ENCODE measurements at places on chromosomes 11 and 22. TPM values are rescaled to one million over a fixed set of nuclear protein-coding genes. Genes with fewer than 3 reads are reported as not detected.

- no peak for DNase-seq
Observed at GRCh38 chr11:102703826-102704493, 1.6 kb downstream of the MMP27 start.

GRCh38 chr11:129855086-129855485 lies 39.4 kb downstream of the TMEM45B start:
- no peak for DNase-seq

Gene BATF2
- 1.1 TPM for polyA plus RNA-seq

DNA sequence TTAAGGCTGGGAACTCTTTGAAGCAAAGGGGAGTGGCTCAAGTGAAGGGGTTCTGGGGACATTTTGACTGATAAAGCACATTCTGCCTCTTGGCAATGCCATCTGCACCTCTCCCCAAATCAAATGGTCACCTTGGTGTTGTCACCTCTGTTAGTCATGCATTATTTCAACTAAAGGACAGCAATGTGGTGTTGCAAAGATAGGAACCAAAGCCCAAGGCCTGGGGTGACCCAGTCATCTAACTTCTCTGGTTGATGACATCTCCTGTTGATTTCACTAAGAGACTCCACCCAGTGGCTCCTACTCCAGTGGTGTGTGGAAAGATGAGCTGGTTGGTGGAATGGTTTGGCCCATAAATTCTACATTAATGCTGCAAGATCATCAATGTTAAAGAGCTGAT lies 7.8 kb upstream of the MS4A1 start:
- peak; percentile 33 for DNase-seq

- no peak for DNase-seq
Observed at GRCh38 chr22:42907404-42908373, 50.6 kb upstream of the ARFGAP3 start.

DNA sequence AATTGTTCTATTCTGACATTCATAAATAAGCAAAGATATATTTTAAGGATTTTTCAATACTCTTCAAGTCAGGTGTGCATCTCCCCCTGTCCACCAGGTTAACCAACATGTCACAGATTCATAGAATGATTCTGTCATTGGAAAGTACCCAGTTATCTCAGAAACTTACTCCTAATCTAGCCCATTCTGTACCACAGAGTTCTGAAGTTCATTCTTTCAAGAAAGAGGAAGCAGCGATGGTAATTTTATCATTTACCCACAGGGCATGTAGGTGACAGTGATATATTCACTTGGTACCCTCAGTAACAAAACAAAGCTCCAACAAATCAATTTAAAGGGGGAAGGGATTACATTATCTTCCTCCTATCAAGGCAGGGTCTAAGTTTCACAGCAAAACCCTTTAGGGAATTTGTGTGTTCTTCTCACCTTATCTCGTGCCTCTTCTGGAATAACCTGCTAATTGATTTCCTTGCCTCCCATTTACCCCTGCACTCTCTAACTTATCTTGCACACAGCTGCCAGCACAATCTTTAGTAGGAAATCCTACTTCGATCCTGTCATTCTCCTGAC lies 19.0 kb upstream of the MPPED2 start:
- no peak for DNase-seq

- DNase-seq: no peak
Observed at GRCh38 chr22:37760152-37760551, 47.6 kb upstream of the GCAT start.

DNA sequence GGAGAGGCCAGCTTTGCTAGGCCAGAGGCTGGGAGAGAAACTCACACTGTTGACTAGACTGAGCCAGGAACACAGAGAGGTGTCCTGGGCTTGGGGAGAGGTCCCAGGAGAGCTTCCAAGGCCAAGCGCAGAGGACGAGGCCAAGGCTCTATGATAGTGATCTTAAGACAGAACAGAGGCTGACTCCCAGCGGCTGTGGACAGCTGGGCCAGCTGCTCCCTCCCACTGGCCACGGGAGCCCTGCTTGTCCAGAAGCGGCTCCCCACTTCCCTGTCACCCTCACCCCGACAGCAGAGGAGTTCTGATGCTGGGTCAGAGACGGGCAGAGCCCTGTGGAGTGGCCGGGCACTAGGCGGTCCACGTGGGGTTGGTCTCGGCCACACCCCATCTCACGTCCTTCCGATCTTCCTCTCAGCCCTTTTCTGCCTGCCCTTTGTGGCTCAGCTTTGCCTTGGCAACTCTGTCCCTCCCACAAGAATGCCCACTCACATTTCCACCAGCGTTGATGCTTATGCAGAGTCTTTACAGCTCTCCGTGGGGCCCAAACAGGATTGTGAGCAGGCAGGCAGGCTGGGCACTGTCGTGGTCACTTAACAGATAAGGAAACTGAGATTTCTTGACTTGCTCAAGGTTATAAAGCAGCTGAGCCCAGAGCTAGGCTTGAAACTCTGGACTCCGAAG lies 68.2 kb downstream of the FBXO7 start:
- no peak for DNase-seq

DNA sequence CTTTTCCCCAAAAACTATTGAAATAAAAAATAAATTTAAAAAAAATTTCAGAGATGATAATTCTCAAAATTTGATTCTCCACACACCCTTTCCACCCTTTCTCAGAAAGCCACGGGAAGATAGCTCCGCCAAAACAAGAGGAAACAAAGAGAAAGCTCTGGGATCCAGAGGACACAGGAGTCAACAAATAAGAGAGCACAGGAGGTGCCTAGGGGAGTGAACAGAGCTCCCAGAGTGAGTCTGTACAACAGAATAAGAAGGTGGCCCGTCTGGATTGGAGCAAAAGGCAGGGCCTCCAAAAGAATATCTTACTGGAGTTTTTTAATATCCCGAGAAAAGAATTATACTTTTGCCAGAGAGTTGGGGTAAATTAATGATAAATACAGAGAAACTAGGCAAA lies 96.3 kb upstream of the DRD2 start:
- DNase-seq: no peak

Gene THOC5
- 28.2 TPM for polyA plus RNA-seq

GRCh38 chr11:12216041-12216451 lies 105.7 kb downstream of the MICAL2 start:
- DNase-seq: no peak

Gene LINC01488
- polyA plus RNA-seq: not detected

Gene CHRM1
- polyA plus RNA-seq: not detected

GRCh38 chr11:57484141-57484710 lies 23.9 kb downstream of the RTN4RL2 start:
- peak; percentile 70 for DNase-seq

Gene MOV10L1
- 0.37 TPM for polyA plus RNA-seq

- no peak for DNase-seq
Observed at GRCh38 chr11:122123263-122123929, 7.4 kb upstream of the BLID start.

GRCh38 chr11:12189543-12190235 lies 79.3 kb downstream of the MICAL2 start:
- no peak for DNase-seq

DNA sequence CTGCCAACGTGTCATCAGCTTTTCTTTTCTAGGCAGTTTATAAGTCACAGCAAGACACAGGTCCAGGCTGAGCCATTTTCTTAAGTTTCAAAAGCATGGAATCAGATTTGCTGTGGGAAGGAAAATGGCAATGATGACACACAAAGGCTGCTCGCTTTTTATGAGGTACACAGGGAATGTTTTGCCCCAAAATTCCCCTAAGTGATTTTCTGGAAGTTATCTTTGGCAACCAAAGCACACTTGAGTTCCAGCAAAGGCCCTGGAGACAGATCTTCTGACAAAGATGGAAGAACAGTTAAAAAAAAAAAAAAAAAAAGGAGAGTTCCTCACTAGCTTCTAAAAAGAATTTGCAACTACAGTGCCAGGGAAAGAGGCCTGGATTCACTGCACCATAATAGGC lies 260.8 kb downstream of the LARGE1 start:
- no peak for DNase-seq

Gene HTR3B
- polyA plus RNA-seq: 0.14 TPM

Gene NECTIN1
- 0.53 TPM for polyA plus RNA-seq

Measured in CD14-positive monocyte (primary cell).